ENCODE measurements at places on chromosomes 6 and 20. TPM values are rescaled to one million over a fixed set of nuclear protein-coding genes. Genes with fewer than 3 reads are reported as not detected.

DNA sequence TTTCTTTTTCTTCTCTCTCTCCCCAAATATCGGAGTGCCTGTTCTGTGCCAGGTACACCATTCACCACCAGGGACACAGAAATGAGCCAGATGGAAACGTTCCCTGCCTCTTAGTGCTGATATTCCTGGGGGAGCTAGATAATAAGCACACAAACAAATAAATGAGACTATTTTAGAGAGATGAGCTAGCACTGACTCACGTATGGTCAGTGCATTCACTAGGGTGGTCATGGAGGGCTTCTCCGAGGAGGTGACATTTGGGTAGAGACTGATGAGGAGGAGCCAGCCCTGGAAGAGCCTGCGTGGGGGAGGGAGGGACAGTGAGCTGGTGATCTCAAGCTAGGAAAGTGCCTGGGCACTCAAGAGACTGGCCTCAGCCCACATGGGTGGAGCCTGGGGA is 252.3 kb upstream of the KCNG1 start:
- DNase-seq: no peak

GRCh38 chr6:37492991-37493660 is 6.6 kb downstream of the CCDC167 start:
- no peak for DNase-seq

Gene ERGIC3
- 141 TPM for total RNA-seq

Gene ADGRF1
- not detected for total RNA-seq

Gene TGM3
- total RNA-seq: not detected

Gene RAET1L
- total RNA-seq: not detected

Gene TGM2
- total RNA-seq: 20.7 TPM

Gene FUT9
- 0.55 TPM for total RNA-seq

Measured in sigmoid colon (tissue), 7 donors.